ENCODE measurements at places on chromosomes 3 and 15. TPM values are rescaled to one million over a fixed set of nuclear protein-coding genes. Genes with fewer than 3 reads are reported as not detected.

Gene LRRC34
- total RNA-seq = not detected

Gene TMPRSS7
- total RNA-seq = not detected

Gene KBTBD13
- total RNA-seq = 1.4 TPM

Gene FGF7
- 2.5 TPM for total RNA-seq

Gene CPN2
- total RNA-seq = 0.46 TPM

Gene SETD5
- 28.9 TPM for total RNA-seq

Gene TRANK1
- total RNA-seq = 4.6 TPM

Gene SCN5A
- total RNA-seq = 0.05 TPM

Gene CYP11A1
- 2.5 TPM for total RNA-seq

Gene NR1I2
- total RNA-seq = not detected

Gene BCHE
- total RNA-seq = 1.2 TPM

Gene CCDC9B
- 14.4 TPM for total RNA-seq

Gene LRRK1
- total RNA-seq = 2.0 TPM

Gene TGM5
- not detected for total RNA-seq

Gene GUCA1C
- total RNA-seq = not detected

Gene APOD
- 602 TPM for total RNA-seq

Gene DCLK3
- total RNA-seq = 0.53 TPM

Gene RBP2
- total RNA-seq = not detected

Gene HERC2
- 92.7 TPM for total RNA-seq

Gene ISLR2
- total RNA-seq = 1.8 TPM

Gene GPR156
- total RNA-seq = not detected

Gene ROBO1
- 16.0 TPM for total RNA-seq

Gene CD96
- 0.85 TPM for total RNA-seq

Gene AGBL1
- 3.8 TPM for total RNA-seq

Gene HYKK
- total RNA-seq = 0.87 TPM

All from gastrocnemius medialis (tissue), 4 donors.